ENCODE measurements at places on chromosomes 2 and 18.

- no peak for DNase-seq
Observed at GRCh38 chr2:109244750-109245382, 115.9 kb downstream of the SH3RF3 start.

DNA sequence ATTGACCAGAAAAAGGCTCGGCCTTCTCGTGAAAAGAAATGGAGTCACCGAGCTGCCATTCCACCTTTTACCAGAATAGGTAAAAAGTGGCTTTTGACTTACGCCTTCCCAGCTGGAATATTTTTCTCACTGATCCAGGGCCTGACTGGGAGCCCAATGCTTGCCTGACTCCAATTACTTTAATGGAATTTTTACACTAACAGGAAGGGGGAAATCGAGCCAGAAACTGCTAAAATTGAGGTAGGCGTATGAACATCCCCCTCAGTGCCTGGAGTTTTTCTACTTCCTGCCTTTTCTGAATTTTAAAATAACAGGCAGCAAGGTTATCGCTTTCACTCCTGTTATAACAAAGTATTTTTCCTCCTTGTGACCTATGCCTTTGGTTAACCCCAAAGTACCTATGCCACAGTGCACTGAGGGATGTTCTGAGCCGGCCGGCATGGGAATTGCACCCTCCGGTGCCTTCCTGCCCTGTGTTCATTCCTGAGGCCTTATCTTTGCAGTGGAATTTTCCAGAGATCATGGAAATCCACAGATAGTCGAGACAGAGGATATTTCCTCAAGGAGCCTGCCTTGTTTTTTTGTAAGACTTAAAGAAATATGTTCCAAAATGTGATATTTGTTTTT, 18.3 kb upstream of the RPL31 start:
- no peak for DNase-seq

DNA sequence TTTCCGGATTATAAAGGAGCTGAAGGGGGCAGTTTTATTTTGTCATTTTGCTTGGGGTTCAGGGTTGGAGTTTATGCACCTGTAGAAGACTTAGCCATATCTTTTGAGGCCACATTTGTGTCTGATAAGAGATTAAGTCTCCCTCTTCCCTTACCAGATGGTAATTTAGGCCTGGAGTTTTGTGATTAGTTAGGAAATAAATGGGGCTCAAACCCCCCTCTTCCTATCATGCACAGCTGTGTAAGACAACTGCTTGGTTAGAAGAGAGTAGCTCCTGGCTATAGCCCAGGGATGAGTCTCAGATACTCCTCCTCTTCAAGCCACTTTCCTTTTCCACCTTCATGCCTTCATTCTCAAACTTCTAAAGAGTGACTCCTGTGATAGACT, 802 bp upstream of the SAP130 start:
- no peak for DNase-seq

GRCh38 chr2:239763433-239764097, 261.6 kb downstream of the NDUFA10 start:
- DNase-seq, result no peak

DNA sequence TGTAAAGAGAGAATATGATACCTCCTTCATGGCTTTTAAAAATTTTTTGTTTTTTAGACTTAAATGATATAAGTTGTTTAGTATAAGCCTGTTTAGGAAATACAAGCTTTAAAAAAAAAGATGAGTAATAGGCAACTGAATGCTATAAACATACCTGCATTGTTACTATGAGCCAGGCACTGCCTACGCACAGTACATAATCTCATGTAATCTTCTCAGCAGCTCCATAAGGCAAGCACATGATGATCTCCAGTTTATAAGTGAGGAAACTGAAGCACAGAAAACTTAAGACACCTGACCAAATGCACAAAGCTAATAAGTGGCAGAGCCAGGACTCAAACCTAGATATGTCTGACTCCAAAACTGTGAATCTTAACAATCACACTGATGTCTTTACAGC, 156.3 kb upstream of the SLC1A4 start:
- no peak for DNase-seq

- DNase-seq, result no peak
Observed at GRCh38 chr2:58574873-58575272, 333.7 kb upstream of the FANCL start.

DNA sequence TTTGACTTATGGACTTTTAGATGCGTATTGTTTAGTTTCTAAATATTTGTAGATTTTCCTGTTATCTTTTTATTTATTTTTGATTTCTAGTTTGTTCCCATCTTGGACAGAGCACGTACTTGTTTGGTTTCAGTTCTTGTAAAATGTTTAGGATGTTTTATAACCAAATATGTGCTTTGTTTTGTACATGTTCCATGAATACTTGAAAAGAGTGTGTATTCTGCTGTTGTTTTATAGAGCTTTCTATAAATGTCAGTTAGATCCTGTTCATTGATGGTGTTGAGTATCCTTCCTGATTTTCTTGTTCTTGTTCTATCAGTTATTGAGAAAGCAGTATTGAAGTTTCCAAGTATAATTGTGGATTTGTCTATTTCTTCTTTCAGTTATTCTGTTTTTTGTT, 21.1 kb downstream of the VWA3B start:
- DNase-seq, result no peak

Data from stimulated activated CD4-positive, alpha-beta T cell treated with anti-CD3 and anti-CD28 coated beads, Interleukin-12 subunit alpha, Interleukin-12 subunit beta, amount 100 ng/mL, for 24 hours (primary cell).